ENCODE measurements at places on chromosomes 3 and 15.

- DNase-seq, result no peak
These were observed 75.2 kb upstream of the ARHGEF3 start for GRCh38 chr3:56876916-56877315.

GRCh38 chr3:126472277-126473006, 3.2 kb downstream of the ZXDC start:
- DNase-seq, result no peak

DNA sequence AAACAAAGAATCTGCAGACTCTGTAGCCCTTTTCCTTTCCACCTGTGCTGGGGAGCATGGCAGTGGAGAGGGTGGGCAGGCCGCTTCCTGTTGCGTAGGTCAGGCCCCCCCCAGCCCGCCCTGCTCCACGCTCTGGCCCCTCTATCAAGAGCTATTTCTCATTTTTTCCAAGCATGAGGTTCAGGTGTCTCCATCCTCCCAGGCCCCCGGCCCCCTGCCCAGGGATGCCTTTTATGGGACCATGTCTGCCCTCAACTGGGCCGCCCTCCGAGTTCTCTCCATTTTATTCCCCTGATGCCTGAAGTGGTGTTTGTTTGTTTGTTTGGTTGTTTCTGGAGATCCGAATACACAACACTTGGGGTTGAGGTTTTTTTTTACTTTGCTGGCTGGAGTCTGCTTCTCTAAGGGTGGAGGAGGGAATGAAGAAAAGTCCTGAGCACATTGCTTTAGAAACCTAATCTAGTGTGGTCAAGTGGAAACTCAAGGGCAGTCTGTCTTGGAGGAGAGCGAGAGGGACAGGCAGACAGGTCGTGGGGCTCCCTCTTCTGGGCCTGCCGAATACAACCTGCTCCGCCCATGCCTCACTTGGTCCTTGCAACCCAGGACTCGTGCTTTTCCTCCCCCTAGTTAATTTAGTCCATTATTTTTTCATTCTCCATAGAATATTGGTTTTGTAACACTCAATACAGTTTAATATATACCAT, 176.5 kb upstream of the LYSMD4 start:
- no peak for DNase-seq

DNA sequence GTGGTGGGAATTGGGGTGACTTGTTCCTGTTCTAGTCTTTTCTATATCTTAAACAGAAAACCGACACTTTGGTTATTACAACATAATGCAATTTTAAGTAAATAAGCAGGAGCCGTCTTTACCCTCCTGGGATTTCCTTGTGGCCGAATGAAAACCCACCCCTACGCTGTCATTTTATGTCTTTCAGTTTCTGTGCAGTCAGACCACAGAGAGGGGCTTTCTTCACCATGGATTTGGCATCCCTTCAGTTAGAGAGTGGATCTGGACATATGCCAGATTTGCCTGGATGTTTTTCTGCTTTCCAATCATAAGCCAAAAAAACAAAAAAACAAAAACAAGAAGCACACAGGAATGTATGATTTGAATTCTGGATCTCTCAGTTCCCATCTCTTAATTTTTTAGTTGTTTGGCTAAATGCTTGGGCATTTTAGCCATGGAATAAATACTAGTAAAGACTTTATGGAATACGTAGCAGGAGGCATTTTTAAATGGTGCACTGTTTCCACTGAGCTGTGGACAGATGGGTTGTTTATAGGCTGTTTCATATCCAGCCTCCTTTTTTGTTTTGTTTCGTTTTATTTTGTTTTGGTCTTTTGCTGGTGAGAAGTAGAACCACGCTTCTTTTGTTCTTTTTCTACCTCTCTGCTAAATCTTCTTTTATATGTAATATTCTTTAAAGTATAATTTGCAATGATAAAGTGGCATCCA, 272.9 kb downstream of the FEZF2 start:
- DNase-seq, result no peak
